Stimulated activated CD4-positive, alpha-beta T cell treated with anti-CD3 and anti-CD28 coated beads, Interleukin-1b, Interleukin-23, amount 100 ng/mL, for 24 hours (primary cell): ENCODE measurements at places on chromosomes 5 and 9.

GRCh38 chr5:163478126-163478981 lies 17.9 kb downstream of the HMMR start:
- no peak for DNase-seq

- no peak for DNase-seq
These were observed 44.1 kb downstream of the OR2V1 start for GRCh38 chr5:181086884-181087205.

DNA sequence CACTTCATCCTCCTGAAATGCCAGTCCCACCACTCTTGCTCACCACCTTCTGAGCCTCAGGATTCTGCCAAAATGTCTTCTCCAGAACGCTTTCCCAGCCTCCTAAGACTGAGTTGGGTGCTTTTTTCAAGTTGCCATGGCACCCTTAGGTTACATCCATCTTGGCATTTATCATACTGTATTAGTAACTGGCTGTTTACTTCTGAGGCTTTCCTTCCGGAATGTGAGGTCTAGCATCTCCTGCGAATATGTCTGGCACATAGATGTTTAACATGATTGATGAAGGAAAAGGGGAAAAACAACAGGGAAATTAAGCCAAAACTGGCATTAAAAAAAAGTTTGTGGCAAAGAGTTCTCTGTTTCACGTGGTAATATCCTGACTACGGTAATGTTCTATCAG lies 24.9 kb downstream of the RNF130 start:
- DNase-seq = no peak

DNA sequence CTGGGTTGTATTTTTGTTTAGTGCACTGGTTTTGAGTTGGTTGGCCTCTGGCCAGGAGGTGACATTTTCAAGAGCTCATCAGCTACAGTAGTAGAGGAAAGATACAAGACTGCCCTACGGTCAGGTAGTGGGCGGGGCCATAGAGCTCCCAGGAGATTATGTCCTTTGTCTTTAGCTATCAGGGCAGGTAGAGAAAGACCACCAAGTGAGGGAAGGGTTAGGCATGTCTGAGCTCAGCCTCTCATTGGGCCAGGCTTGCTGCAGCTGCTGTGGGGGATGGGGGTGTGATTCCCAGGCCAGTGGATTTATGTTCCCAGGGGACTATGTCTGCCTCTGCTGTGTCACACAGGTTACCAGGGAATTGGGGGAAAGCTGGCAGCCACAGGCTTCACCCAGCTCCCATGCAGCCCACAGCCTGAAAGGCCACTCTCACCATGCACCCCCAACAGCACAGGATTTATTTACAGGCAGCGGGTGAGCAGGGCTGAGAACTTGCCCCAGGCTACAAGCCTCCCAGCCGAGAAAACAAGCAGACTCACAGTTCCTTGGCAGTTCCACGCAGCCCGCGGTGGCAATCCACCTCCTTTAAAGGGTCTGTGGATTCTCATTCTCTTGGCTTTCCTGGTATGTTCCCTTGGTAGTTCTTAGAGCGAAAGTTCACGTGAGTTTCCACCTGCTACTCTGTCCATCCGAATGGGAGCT lies 37.5 kb upstream of the BOD1 start:
- no peak for DNase-seq

DNA sequence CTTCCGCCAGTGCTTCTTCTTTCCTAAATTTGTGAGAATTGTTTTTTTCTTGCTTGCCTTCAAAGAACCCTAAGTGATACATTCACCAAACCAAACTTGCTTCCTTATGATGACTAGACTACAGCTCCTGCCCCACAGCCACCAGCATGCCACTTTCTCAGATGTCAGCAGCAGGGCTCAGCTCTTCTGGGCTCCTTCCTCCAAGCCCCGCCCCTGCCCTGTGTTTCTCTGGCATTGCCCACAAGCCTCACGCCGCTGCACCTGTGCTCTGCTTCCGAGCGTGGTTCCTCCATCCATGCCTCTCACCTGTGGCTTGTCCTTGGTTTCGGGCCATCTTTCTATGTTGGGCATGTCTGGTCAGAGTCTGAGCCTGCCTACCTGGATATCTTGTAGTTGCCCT lies 10.6 kb downstream of the UNC5A start:
- DNase-seq = no peak

- no peak for DNase-seq
These were observed 130.1 kb downstream of the C5orf15 start for GRCh38 chr5:133838286-133838685.

DNA sequence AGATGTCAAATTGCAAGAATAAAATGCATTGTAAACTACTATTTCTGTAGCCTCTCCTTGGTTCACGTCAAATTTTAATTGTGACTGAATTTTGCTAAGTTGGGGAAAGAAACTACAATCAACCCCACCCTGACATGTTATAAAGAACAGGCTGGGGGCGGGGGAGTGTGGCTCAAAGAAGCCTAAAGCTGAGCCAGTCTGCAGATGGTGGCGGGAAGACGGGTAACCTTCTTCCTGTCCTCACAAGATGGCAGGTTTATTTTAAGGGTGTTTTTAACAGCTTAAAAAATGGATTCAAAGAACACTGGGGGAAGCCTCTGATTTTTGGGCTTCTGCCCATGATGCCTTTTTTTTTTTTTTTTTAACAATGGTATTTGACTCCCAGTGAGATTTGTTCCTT lies 68.5 kb upstream of the MELK start:
- no peak for DNase-seq

DNA sequence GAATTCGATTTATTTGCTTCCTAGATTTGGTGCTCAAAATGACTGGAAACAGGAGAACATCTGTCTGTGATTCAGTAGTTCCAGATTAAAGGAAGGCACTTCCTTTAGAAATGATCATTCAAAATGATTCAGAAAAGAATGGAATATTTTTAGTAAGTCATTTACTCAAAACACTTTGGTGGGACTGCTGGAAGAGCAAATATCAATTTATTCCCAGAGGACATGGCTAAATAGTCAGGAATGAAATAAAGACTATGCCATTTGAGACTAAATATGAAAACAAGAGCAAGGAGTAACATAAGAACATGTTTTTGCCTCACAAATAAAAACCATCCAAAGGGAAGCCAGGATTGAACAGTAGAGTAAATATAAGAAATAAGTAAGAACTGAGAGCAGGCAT lies 138.6 kb upstream of the RASA1 start:
- DNase-seq = no peak

- DNase-seq = no peak
These were observed 184.3 kb downstream of the TSSK1B start for GRCh38 chr5:113250341-113250953.

GRCh38 chr9:135303280-135303647 lies 176.3 kb upstream of the PPP1R26 start:
- no peak for DNase-seq

- no peak for DNase-seq
These were observed 42.4 kb upstream of the TMC1 start for GRCh38 chr9:72478966-72479365.

GRCh38 chr5:69492391-69492922 lies at the start of gene OCLN:
OCLN (plus strand) TSS chr5:69492790; CDS start chr5:69504245, 11,455 bp downstream.
- DNase-seq = no peak

- DNase-seq = no peak
These were observed 53.0 kb downstream of the TSSK1B start for GRCh38 chr5:113381791-113382190.

DNA sequence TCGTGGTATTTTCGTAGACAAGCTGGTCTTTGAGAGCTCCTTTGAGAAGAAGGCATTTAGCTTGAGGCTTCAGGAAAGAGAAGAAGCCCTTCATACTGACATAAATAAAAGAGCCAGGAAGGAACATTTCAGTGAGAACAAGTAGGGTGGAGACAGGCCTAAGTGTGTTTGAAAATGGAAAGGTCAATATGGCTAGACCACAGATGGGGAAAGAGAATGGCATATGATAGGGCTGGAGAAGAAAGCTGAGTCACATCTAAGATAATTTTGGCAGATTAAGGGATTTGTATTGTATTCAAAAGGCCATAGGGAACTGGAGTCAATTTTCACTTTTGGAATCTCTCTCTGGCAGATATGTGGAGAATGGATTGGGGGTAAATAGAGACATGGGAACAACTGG lies 374.9 kb downstream of the TMEM38B start:
- no peak for DNase-seq

DNA sequence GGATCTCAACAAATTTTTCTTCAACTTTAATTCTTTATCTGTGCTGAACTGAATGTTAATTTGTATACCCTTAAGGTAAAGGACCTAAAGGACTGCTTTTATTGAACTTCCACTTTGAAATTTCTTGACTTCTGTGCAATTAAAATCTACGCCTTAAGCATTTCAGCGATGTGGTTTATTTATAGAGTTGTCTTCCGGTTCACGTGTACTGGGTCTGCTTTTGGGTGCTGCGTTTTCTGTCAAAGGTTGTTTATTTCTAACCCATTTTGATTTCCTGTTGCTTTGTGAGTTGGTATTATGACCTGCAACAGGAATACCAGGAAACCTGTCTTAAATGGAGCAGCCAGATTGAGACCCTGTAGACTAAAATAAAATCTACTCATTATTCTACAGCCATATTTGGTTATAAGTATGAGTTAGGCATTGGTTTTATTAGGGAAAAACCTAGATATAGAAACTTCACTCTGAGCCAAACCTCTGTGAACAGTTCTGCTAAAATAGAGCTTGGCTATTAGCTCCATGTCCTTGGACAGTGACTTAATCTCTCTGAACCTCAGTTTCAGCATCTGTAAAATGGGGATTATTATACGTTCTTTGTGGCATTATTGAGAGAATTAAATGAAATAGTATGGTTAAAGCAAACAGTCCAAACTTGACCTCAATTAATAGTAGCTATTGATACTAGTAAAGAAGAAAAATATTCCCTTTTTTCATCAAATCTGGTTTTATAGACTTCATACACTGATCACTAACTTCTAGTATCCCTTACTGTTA lies 3.5 kb downstream of the MRRF start:
- no peak for DNase-seq

- no peak for DNase-seq
These were observed 36.2 kb upstream of the RAPGEF1 start for GRCh38 chr9:131776036-131776435.

GRCh38 chr9:34675048-34675714 lies 12.7 kb upstream of the CCL27 start:
- peak; percentile 43 for DNase-seq

DNA sequence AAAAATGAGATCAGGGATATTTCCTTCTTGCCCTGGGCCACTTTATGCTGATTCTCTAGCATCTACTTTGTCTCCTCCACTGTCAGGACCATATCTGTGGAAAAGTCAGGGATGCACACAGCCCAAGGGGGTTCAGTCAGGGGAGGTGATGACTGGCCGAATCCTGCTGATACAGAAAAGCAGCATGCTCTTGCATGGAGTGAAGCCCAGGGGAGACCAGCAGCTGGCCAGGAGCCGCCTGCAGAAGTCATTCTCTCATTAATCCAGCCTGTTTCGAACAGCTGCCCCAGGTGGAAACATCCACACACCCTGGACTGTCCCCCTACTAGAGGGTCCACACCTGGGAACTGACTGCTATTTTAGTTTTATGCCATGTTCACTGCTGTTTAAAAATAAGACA lies 177.1 kb downstream of the ATP10B start:
- DNase-seq = no peak

DNA sequence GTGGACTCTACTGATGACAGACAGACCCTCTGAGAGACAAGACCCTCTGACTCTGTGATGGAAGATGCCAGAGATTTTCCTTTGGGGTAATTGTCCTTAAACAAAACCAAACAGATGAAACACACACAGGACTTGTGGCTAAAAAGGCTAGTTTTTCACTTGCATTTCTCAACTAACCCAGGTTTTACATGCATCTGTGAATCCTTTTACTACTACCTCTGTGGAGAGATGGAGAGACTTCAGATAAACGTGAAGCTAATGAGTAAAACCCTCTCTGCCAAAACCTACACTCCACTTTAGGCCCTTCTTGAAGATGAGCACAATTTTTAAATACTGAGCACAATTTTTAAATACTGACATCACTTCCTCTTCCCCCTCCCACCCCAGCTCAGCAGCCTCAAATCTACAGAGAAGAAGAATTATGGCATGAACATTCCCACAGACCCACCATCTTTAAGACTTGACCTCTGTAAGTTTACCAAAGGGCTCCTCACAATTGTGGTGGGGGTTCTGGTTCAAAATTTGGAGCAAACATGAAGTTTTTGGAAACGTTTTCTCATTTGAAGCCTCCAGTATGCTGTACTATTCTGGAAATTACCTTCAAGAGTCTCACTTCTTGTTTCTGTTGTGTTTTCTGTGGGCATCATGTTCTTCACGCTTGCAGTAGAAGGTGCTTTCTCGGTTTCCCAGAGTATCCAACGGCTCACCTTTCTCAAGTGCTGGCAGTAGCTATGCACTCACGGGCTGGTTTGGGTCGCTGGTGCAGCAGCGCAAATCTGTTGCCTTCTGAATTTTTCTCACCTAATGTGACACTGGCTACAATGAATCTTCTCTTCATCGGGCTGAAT lies 42.7 kb downstream of the ACER2 start:
- DNase-seq = no peak

GRCh38 chr5:59126708-59127573 lies 544.1 kb downstream of the RAB3C start:
- no peak for DNase-seq

DNA sequence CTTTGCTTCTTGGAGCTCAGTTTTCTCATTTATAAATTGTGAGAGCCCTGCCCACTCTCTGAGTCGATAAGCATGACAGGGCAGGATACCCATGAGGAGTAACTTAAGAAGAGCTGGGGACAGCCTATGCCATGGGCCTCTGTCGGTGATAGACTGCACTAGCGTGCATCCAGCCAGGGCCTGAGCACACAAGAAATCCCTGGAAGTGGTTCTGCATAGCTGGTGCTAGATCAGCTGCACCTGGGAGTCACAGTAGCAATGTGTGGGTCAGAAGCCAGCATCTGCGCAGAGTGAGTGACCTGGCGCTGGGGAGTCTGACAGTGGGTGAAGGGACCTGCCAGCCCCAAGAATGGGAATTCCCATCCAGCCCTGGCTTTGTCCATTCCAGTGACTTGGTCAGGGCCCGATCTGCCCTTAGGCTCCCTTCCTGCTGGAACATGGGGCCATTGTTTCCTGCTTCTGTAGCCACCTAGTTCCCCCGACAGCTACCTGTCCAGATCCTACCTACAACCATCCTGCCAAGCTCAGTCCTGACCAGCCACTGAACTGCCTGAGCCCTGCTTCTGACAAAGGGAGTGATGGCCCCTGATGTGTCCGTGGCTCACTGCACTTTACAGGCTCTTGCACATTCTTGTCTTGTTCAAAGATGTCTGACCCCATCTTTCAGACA lies 35.9 kb upstream of the NANS start:
- no peak for DNase-seq

DNA sequence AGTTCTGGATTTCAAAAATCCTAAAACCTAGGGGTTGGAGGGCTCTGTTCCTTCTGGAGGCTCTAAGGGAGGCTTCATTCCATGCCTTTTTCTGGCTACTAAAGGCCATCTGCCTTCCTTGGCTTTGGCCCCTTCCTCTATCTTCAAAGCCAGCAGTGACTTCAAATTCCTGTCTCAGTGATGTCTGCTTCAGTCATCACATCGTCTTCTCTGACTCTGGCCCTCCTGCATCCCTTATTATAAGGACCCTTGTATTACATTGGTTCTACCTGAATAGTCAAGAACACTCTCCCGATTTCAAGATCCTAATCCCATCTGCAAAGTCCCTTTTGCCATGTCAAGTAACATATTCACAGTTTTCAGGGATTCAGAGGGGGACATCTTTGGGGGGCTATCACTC lies 60.3 kb downstream of the GNA14 start:
- DNase-seq = no peak

GRCh38 chr5:41365369-41365768 lies 145.0 kb downstream of the PLCXD3 start:
- DNase-seq = no peak

- no peak for DNase-seq
These were observed 24.5 kb upstream of the C5orf47 start for GRCh38 chr5:173964506-173964905.
